ENCODE measurements at places on chromosomes 1 and 21.

- DNase-seq, result no peak
Measured at GRCh38 chr1:45518910-45519309, 2.8 kb downstream of the PRDX1 start.

DNA sequence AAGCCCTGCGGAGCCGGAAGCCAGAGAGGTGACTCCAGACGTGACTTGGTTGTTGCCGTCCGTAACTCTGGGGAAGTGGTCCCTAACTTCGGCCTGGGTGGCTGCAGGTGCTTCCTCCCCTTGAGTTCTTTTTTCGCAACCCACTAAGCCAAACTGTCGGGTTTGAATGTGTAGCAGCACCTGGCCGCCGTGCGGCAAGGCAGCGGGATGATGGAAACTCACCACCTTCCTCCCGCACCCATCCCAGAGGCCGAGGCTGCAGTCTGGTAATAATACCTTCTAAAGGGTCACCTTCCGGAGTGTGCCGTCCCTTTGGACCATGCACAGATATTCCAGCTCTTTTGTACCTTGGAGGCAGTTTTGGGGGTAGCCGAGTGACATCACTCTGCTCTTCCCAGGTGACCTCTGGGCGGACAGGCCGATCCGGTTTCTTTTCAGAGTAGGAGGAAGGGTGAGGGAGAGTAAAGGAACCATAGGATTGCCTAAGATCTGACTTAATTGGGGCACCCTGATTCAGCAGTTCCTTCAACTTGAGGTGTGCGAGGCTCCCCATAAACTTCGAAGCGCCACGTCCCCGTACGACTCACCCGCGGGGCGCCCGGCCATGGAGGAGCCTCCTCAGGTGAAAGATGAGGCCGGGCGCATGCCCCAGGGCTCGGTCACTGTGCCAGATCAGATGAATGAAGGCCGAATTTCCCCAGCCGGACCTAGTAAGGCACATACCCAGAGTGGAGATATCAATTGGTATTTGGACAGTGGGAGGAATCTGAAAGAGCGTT is 1.0 kb downstream of the KCNK1 start:
- no peak for DNase-seq

DNA sequence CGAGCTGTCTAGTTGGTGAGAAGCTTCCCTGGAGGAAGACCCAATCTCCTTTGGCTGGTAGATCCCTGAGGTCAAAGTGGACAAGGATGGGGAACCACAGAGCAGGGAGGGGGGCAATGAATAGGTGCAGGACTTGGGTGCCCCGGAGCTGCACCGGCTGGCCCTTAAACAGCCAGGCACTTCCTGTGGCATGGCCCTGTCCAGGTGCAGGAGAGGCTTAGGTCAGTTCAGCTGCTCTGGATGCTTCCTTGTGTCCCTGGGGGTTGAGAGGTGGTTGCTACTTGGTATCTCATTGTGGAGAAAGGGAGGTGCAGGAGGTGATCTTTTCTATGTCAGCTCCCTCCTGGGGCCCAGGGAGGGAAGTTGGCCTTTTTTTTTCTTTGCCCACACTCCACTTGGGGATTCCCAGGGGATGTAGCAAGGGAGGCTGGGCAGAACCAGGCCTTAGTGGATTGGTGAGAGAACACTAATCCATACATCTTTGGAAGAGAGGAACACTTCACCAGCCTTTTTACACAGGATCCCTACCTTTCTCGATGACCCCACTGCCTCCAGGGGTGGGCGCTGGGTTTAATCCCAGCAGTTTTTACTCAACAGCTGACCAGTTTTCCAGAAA is 1.2 kb upstream of the ST3GAL3 start:
- no peak for DNase-seq

DNA sequence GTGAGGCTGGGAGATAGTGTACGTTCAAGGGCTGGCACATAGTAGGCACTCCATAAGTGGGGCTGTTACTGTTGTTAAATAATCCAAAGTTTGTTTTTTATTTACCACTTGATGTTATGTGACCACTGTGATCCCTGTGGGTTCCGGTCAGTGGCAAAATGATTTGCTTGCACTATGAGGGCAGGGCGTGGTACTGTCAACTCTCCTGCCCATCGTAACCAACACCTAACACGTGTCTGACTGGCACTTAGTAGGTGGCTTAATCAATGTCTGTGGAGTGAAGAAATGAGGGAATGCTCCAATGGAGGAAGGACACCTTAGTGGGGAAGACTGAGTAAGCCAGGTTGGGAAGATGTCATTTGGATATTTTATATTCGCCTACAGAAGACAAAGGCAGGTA is 14.6 kb downstream of the ADORA1 start:
- DNase-seq, result no peak

DNA sequence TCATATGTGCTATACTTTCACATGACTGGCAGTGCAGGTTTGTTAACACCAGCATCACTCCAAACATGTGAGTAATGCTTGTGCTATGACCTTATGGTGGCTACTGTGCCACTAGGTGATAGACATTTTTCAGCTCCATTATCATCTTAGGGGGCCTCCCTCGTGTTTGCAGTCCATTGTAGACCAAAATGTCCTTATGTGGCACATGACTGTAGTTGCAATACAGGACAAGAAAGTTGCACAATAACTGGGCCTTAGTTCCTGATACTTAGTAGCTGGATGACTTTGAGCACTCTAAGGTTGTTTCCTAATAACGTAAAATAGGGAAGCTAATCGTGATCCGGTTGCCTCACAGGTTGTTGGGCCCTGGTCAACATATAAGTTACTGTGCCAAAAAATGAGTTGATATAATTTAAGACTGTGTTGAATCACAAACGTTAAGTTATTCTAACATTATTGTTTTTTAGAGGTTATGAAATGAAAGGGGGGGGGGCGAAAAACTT is 511 bp upstream of the SNX27 start:
- no peak for DNase-seq

- DNase-seq, result no peak
Measured at GRCh38 chr21:32492376-32492775, 79.9 kb downstream of the EVA1C start.

DNA sequence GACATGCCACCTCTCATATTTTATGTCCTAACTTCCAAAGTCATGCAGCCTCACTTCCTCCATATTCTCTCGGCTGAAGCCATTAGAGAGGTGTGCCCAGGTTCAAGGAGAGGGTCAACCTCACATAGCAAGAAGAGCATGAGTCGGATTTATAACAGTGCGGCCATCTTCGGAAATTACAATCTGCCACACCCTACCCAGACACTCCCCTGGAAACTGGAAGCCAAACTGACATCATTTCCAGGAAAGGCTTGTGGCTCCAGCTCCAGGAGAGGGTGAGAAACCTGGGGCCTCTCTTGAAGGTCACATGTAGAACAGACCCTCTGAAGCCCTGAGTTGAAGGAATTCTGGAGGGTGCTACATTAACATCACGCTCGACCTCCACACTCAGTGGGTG is 73.5 kb downstream of the RRAGC start:
- DNase-seq, result no peak

Data from stimulated activated CD4-positive, alpha-beta T cell treated with anti-CD3 and anti-CD28 coated beads, TNF-alpha, amount 100 ng/mL, for 1 hour (primary cell).